Renal cortex interstitium (tissue), 15 donors: ENCODE measurements at places on chromosomes 7 and 10. TPM values are rescaled to one million over a fixed set of nuclear protein-coding genes. Genes with fewer than 3 reads are reported as not detected.

DNA sequence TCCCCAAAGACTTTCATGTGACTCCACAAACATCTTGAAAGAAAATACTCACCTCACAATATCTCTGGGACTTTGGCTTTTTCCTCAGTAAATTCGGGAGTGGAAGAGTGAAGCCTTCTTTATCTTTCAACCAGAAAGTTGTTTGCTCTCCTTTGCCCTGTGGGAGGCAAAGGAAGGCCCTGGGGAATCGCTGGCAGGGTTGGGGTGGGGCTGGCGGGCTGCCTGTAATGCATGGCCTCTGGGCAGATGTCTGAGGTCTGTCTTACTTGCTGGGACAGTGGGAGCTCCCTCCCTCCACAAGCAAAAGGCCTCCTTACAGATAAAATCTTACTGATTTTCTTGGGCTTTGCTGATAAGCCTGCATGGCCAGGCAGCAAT is 24.9 kb downstream of the TECTB start:
- no peak for DNase-seq

Gene NKX2-3
- polyA plus RNA-seq, result not detected

Gene SNX8
- 37.3 TPM for polyA plus RNA-seq

DNA sequence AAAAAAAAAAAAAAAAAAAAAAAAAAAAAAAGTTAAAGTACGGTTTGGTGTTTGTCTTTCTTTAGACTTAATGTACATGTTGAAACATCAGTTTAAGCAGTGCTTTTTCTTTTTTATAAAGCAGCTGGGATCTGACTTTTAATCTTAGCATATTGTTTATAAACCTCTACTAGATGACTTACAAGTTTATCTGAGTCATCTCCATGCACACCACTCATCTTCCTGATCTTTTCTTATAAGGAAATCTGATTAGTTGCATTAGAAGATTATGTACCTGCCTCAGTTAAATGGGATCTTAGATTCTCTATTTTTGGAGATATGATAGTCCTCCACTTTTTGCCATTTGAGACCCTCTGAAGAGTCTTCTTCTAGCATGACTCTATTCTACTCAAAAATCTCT is 391.9 kb upstream of the LRGUK start:
- DNase-seq, result no peak

DNA sequence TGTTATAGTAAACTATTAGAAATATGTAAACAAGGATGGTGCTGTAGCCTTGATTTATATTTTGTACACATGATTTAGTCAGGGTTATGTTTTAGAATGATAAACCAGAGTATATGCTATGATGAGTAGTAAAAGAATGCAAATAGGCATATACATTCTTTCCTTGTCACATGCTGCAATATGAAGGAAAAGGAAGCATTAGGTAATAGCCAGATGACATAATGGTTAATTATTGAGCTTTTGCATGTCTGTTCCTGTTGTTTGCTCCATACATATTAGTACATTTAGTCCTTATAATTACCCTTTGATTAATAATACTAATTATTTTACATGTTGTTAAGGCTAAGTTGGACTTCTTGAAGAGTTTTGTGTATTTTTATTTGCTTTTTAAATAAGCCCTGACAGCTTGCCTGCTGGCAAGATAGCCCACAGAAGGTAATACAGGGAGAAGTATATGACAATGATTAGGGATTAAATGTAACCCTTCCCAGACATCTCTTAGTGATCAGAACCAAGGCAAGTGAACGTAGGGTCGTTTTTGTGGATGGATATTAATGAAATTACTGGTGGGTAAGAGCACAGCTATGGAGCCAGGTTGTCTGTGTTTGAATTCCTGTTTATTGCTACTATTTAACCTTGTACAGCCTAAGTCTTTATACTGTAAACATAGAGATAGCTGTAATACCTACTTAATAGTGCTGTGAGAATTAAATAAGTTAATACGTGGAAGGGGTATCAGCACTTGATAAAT is 68.4 kb downstream of the PHTF2 start:
- no peak for DNase-seq

- no peak for DNase-seq
These were observed 26.9 kb downstream of the HIP1 start for GRCh38 chr7:75711656-75712514.

DNA sequence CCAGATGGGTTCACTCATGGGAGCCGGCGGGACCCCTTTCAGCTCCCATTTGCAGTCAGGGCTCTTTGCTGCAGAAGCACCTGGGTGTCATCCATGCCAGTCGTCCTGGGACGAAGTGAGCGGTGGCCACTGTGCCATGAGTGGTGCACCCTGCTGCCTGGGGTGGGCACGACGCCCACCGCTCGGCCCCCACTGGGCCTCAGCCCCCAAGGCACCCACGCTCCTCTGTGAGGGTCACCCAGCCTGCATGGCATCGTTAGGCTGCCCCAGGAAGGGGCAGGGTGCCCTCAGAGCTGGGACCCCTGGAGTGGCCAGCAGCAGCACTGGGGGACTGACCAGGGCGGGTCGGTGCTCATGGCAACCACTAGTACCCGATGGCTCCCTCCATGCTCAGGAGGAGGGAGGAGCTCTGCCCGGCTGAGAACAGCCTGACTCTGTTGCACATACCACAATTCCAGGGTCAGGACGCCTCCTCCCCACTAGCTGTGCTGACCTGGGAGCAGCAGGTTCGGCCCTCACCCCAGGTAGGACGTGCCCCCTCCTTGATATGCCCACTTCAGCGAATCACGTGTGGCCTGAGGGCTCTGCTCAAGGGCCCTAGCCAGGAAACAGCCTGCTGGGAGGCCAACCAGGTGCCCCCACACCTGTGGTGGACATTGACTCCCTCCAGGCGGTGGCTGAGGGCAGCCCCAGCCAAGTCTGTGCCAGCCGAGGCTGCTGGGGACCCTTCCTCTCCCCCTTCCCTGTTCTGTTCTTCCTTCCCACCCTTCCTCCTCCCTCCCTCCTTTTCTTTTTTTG is 28.5 kb upstream of the CFAP46 start:
- DNase-seq, result no peak

Gene SLC26A3
- polyA plus RNA-seq, result 0.22 TPM

DNA sequence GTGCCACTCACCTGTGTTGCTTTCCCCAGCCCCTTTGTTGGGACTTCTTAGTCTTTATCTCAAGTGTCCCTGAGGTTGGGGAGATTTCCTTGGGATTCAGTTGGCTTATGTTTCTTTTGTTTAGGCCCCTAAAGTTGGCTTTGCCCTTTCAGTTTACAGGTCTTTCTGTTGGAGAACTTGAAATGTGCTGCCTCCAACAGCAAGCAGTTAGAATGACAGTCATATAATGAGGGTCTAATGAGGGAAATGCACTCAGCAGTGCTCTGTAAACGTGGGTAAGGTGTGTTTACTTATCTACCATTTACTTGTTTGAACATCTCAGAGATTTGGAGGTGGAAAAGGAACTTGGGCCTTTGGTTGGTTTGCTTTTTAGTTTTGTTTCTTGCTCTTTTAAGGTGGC is 191.4 kb upstream of the STK17A start:
- DNase-seq, result no peak

- DNase-seq, result no peak
These were observed 15.0 kb downstream of the SKIDA1 start for GRCh38 chr10:21510241-21511094.

GRCh38 chr7:41826641-41827040 is 123.8 kb upstream of the INHBA start:
- DNase-seq, result no peak

- DNase-seq, result no peak
These were observed 21.1 kb downstream of the SP4 start for GRCh38 chr7:21448974-21449373.

- no peak for DNase-seq
These were observed 57.0 kb downstream of the SHTN1 start for GRCh38 chr10:116947841-116948529.

- no peak for DNase-seq
These were observed 30.6 kb downstream of the HYCC1 start for GRCh38 chr7:22983257-22983855.

DNA sequence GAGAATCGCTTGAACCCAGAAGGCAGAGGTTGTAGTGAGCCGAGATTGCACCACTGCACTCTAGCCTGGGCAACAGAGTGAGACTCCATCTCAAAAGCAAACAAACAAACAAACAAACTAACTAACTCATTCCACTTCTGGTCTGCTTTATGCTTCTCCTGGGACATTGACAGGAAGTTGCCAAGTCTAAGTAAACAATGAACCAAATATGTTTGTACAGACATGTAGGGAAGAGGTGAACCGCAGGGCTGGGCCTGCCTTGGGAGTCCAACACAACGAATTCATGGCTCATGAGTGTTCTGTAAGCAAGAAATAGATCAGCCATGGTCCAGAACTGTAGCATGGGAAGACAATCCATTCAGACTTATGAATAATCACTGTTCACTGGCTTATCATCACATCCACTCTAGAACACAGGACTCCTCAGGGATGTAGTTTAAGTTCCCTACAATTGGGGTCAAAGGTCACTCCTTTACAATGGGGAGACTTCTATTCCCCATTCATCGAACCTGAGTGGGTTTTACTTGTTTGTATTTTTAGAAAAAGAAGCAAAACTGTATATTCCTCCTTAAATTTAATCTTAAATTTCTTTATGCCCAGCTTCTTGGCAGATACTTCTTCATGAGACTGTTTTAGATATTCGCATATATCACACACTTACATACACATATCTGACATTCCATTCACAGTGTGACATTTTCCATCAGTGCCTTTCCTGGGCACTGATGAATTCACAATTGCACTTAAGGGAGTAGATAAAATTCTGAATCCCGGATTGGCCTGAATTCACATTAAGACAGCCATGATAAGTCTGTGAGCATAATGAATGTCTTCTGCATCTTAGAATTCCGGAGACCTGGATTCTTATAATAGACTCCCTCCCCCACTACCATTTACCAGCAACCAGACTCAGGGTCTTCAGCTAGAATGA is 159.1 kb upstream of the EEPD1 start:
- no peak for DNase-seq

DNA sequence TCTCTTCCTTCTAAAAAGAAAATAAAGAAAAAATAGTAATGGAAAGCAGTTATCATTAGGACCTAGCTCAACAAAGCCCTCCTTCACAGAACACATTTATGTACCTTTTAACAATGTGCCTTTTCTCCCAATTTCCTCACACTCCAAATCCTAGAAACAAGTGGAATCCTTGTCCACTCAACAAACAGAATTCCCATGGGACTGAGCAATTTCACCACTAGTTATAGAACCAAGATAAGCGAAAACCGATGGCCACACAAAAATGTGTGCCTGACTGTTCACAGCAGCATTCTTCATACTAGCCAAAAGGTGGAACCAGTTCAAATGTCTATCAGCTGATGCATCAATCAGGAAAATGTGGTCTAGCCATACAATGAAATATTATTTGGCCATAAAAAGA is 17.3 kb downstream of the DCLRE1C start:
- no peak for DNase-seq

Gene ATRNL1
- polyA plus RNA-seq, result 31.3 TPM

DNA sequence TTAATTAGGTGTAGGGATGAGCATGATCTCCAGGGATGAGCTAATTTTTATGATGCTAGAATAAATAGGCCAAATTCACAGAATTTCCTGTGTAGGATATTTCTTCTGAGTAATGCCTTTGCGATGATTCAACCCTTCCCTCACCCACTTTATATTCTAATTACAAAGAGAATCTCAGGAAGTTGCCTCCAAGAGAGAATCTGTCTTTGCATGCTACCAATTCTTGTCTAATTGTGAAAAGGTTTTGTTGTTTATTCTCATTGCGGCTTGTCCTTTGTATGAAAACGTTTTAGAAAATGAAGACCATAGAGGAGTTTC is 6.3 kb downstream of the C7orf57 start:
- no peak for DNase-seq

DNA sequence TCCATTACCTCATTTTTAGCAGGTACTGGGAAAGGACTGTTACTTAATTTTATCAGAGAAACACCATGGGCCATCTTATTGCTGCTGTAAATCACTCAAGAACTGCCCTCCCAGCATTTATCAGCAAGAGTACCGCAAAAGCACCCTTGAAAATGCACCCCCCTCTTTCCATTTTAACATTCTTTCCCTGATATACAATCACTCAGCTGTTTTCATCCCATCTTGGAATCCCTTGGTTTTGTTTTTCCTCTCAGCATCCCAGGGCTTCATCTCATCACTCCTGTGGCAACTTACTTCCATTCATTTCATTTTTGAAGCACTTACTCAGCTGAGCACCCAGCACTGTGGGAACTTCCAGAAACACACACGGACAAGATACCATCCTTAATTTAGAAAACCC is 36.5 kb downstream of the RAPGEF5 start:
- no peak for DNase-seq

- DNase-seq, result no peak
These were observed at the start of gene C10orf71 for GRCh38 chr10:49298983-49299815. Gene C10orf71, plus strand, starts transcription at chr10:49299170. Its CDS starts 23,376 bp downstream, at chr10:49322546.

Gene PPP1R3A
- polyA plus RNA-seq, result 0.04 TPM
